ENCODE measurements at places on chromosomes 7 and 10.
A peak's percentile ranks its signal among the peaks of the same experiment; 100 is the strongest.

DNA sequence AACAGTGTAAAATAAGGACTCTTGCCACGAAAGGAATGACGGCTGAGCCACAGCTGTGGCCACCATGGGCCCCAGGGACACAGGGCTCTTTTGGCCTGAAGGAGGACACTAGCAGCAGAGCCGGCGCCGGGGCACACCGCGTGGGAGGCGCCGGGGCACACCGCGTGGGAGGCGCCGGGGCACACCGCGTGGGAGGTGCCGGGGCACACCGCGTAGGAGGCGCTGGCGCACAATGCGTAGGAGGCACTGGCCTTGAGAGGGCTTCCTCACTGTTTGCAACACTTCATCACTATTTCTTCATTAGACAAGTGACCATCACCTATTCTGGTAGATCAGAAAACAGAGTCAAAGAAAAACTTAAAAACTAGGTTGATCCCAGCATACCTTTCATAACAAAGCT lies 23.4 kb downstream of the ESYT2 start:
- no peak for DNase-seq

- DNase-seq: peak; percentile 88
Observed at GRCh38 chr7:21767300-21767900, 178.3 kb downstream of the CDCA7L start.

- no peak for DNase-seq
Observed at GRCh38 chr10:121027371-121027770, 176.2 kb downstream of the WDR11 start.

DNA sequence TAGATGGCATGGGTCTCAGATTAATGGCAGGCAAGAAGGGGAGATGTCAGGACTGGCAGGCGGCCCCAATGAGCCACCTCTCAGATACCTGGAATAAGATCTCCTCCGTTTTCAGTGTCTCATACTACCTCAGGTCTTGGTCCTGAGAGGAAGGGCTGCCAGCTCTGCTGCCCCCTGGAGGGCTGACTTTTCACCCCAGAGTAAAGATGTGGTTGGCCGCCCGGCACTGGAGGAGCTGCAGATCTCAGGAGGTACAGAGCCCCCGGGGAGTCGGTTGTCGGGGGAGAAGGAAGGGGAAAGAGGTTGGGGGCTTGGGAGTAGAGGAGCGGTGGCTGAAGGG lies 642 bp upstream of the COL13A1 start:
- peak; percentile 96 for DNase-seq

GRCh38 chr7:66379542-66380160 lies 174.5 kb downstream of the TPST1 start:
- DNase-seq: no peak

- DNase-seq: no peak
Observed at GRCh38 chr7:68125168-68125567, 1128.5 kb downstream of the TYW1 start.

GRCh38 chr7:158550394-158550700 lies 37.3 kb downstream of the PTPRN2 start:
- no peak for DNase-seq

DNA sequence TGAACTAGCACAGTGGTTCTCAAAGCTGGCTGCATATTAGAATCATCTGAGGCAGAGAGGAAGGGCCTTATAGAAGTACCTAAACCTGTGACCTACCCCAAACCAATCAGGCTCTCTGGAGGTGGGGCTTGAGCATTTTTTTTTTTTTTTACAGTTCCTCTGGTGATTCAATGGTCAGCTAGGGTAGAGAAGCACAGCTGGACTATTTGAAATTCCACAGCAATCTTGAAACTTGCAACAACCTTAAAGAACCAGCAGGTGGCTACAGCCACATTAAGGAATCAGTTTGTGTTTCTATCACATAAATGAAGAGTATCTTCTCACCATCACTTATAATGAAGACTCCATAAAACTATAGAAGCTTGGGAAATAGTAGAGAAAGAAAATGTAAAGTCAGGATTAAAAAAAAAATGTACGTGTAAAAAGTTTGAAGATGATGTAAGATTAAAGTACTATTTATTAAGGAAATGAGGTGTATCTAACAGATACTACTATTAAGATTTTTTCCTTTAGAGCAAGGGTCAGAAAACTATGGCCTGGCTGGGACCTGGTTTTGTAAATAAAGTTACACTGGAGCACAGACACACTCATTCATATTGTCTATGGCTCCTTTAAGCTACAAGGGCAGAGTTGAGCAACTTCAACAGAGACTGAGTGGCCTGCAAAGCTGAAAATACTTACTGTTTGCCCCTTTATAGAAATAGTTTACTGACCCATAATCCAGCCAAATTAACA lies 3.8 kb downstream of the RTKN2 start:
- DNase-seq: peak; percentile 70

- DNase-seq: peak; percentile 60
Observed at GRCh38 chr7:149626972-149627371, 129.4 kb upstream of the ZNF746 start.

DNA sequence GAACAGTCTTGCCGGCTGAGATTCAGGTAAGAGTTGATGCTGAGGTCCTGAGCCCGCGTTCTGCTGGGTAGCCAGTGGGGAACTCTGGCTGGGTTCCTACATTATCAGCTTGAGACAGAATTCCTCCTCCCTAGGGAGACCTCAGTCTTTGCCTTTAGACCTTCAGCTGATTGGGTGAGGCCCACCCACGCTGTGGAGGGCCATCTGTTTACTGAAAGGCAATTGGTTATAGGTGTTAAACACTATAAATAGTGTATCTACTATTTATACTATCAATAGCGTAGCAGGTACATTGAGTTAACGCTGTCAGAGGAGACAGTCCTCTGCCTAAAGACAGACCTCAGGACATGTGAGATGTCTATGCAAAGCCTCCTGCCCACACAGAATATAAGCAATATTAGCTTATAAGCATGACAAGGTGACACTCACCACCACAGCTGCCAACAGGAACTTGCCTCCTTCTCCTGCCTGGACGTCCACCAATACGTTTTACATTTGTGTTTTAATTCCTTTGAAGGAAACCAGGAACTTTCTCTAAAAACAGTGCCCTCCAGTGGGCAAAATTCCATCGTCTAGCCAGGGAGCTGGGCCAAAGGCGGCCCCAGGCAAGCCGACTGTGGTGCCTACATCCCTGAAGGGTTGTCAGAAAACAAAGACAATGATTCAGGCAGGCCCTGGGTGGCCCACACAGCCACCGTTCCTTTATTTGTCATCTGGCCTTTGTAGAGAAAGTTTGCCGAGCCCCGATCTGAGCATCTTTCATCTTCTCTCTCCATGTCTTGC lies 58.8 kb downstream of the INSIG1 start:
- DNase-seq: peak; percentile 86

GRCh38 chr10:11106621-11107374 lies 89.1 kb downstream of the CELF2 start:
- peak; percentile 73 for DNase-seq

DNA sequence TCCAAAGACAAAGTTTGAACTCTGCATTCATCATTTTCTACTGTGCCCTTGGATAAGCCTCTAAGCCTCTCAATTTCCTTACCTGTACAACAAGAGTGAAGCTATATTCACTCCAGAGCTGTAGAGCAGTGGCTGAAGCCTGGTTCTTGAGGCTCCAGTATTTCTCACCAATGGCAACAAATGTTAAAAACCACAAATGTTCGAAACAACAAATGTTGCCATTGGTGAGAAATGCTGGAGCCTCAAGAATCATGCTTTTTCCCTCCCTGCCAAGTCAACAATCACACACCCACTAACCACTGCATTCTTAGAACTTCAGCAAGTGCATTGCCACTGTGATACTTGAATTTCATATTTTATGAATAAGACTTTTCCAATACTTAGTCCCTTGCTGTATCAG lies 237.9 kb downstream of the TMEM26 start:
- no peak for DNase-seq

- no peak for DNase-seq
Observed at GRCh38 chr7:43307522-43307921, 195.1 kb downstream of the HECW1 start.

DNA sequence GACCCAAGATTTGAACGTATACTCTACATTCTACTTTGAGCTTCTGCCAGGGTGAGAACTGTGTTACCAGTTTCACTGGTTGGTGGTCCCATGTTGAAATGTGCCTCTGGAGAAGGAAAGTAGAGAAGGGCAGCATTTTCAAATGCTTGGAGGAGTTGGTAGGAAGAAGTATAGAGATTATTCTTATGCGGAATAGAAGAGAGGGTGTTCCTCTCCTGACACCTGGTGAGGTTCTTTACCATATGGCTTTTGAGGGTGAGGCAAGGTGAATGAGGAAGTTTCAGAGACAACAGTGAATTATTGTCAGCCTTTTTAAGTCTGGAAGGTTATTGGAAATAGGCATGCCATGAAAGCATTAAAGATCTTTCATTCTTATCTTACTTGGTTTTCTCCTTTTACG lies 34.3 kb downstream of the R3HCC1L start:
- no peak for DNase-seq

DNA sequence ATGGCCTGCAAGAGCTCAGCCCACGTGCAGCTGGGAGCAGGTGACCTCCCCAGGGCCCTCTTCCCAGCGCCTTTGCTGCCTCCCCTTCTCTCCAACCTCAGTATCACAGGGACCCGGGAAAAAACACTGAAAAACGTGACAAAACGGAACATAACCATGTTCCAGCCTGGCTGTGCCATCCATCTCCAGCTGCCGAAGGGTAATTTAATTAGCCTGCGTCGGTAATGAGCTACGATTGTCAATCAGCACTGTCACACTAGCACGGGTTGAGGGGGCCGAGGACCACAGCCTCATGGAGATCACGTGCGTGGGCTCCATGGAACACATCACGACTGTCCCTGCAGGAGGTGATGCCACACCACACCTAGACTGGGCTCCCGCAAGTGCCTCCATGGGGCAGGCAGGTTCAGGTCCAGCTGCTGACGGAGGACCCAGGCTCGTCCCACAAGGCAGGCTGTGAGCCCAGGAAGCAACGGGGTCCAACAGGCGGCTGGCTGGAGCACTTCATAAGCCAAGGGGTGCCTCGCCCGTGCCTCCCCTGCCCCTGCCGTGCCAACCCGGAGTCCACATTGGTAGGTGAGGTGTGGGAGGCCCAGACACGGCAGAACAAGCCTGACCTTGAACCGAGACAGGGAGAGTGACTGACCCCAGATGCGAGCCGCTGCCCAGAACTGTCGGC lies 199.5 kb downstream of the ELFN1 start:
- no peak for DNase-seq

Data from endodermal cell (in vitro differentiated cells).